ENCODE measurements at places on chromosomes 5 and 9.

DNA sequence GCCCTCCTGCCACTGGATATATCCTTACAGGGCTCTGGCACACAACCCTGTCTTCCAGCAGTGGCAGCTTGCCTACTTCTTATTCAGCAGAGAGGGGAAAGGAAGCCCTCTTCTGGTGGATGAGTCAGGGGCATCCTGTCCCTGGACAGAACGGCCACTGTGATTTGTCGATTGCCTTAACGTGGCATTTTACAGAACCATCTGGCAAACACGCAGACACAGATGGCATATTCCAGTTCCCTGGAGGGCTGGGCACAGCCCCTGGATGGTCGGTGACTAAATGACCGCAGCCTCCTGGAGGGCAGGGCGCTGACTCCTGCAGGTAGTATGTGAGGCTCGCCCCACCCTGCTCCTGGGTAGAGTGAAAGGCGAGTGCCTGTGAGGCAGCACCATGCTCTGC is 62.1 kb downstream of the DCP2 start:
- no peak for DNase-seq

GRCh38 chr5:34500236-34500847 is 155.8 kb upstream of the RAI14 start:
- DNase-seq = no peak

DNA sequence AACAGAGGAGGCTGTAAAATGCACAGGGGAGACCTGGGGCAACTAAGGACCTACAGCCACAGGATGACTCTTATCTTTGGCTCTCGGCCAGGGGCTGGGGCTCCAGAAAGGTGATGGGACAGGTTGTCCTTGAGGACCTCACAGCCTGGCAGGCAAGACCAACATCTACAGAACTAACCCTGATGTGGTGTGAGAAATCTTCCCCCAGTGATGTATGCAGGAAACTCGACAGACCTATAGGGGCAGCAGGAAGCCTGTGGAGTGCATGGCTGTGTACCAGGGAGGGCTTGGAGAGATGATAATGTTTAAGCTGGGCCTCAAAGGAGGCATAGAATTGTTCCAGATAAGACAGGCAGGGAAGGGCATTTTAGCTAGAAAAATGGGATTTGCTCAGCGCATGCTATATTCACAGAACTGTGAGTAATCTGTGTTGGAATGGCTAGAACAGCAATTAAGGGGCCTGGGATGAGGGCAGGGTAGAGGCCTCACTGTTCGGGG is 68.5 kb upstream of the SLC25A51 start:
- DNase-seq = no peak

DNA sequence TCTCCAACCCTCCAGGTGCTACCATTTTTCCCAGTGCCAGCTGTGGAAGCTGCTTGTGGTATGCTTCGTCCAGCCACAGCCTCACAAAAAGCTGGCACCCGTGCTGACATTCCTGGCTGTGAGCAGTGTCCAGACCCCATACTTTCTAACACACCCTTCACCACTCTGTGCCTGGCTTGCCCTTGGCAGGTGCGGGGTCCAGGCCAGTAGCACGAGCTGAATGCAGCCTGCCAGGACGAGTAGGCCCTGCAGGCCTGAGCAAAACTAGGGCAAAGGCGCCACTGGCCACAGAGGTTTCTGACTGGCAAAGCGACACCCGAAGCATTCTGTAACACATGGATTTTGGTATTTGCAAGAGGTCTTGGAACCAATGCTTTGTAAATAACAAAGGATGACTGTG is 26.0 kb upstream of the GHR start:
- no peak for DNase-seq

GRCh38 chr9:91427873-91428272 is 4.2 kb upstream of the NFIL3 start:
- DNase-seq = no peak

DNA sequence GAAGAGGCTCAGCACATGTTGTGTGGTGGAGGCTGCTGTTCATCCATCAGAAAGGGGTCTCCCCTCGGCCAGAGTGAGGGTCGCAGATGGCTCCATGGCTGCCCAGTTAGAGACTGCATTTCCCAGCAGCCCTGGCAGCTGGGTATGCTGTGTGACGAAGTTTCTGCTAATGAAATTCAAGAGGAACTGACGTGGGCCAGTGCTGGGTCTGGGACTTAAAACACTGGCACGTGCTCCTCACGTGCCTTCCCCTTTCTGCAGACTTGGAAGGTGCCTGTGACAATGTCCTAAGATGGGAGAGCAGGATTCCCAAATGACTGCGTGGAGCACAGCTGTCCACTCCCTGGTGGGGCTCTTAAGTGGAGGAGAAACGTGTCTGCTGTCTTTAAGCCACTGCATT is 114.5 kb upstream of the RAPGEF1 start:
- no peak for DNase-seq

DNA sequence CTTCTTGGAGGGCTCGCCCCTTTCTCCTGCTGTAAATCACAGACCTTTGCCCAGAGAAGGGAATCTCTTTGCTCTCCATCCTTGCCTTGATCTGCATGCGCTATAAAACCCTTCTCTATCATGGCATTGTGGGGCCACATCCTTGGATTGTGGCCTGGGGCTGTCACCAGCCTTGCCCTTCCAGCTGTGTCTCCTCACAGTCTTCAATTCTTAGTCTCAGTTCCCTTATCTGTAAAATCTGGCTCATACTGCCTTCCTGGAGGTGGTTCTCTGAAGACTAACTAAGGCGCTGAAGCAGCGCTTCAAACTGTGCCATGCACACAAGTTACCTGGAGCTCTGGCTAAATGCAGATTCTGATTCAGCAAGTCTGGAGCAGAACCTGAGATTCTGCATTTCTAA is 53.4 kb upstream of the RARS1 start:
- no peak for DNase-seq

- DNase-seq = no peak
These were observed 53.0 kb downstream of the ENTREP1 start for GRCh38 chr9:69377981-69378380.

DNA sequence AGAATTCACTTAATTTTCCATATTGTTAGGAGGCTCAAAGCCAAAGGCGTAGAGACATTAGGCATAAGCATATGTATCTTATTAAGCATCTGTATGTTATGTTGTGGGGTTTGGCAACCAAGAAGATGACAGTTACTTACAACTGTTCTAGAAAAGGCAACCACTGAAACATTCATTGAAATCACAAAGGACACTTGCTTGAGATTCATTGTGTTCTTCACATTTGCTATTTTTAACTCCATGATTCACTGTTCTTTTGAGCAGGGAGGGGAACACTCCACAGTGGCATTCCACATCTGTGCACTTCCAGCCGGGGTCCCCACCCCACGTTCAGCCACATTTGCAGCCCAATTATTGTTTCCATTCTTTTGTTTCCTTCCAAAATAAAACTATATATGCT is 107.1 kb downstream of the PALM2AKAP2 start:
- DNase-seq = no peak

- DNase-seq = no peak
These were observed 97.7 kb downstream of the MAP1B start for GRCh38 chr5:72204946-72205345.

DNA sequence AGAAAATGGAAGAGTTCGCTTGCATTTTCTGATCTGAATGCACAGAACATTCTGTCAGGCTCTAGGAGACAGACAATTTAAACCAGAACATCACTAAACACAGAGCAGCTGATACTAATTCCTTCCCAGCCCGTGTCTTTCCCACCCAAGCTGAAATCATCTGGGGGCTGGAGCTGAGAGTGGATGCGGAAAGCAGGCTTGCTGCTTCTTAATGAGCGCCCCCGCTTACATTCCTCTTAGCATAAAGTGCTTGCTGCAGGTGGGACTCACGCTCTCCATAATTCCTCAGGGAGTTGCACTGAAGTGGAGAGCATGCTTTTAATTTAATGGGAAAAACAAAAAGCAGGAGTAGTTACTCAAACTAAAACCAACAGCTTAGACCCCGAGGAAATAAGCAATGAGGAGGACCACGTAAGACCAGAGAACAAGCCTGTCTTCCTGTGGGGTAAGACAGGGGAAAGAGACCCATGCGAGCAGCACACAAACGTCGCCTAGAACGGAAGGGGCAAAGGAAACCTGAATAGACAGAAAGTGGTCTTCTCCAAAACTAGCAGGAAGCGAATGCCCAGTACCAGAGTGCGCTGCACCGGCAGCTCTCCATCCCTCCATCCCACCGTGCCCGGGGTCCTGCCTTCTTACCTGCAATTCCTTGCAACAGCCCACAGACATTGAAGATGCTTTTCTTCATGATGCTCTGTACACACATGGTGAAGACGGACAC is 139.3 kb downstream of the LHFPL2 start:
- DNase-seq = peak; percentile 38

DNA sequence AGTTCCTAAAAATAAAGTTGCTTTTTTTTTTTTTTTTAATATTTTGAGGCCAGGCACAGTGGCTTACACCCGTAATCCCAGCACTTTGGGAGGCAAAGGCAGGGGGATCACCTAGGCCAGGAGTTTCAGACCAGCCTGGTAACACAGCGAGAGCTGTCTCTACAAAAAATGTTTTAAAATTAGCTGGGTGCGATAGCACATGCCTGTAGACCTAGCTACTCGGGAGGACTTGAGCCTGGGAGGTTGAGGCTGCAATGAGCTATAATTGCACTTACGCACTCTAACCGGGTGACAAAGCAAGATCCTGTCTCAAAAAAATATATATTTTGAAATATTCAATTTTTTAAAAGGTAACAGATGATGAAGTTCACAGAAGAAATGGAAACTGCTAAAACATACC is 22.9 kb downstream of the GOLPH3 start:
- no peak for DNase-seq

GRCh38 chr9:116286297-116286696 is 132.7 kb downstream of the PAPPA start:
- peak; percentile 96 for DNase-seq

DNA sequence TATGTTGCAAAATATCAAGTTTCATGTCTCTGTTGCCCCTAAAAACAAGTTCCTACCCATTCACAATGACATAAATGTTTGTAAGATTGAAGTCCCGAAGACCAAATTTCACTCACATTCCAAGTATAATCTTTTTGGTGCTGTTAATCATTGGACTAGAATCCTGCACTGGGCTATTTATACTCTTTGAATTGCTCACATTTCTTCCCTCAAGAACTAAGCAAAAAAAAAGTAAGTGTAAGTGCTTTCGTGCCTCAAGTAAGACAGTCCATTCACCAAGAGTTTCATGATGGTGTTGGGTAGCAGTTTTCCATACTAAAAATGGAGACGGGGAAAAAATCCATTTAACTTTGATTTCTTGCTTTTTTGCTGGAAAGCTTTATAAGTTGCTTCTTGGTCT is 242.3 kb downstream of the EBF1 start:
- DNase-seq = no peak

DNA sequence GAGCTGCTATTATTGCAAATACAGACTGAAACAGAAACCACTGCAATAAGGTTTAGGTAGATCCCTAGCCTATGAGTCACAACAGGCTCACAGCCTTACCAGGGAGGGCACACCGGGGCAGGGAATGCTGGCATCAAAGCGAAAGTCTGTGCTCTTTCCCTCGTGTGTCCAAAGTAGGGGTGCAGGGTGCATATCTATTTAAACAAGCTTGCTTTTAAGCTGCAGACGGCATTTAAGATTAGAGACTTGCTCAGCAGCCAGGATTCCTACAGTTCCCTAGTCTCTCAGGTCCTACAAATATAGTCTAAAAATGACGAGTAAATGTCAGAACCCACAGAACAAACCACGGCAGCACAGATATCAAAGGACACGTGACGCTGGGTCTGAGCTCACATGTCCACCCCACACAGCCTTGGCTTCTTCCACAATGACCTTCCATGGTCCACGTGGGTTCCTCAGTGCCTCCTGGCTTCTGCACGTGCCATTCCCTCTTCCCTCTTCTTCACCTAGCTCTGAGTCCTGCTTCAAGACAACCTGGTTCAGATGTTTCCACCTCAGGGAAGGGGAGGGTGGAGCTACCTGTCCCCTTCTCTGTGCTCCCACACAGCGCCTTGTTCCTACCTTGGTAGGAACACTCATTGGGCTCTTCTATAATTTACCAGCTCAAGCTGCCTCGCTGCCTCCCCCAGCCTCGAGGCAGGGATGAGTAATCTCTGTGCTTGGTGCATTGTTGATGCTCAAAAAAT is 193.2 kb downstream of the MAPKAP1 start:
- no peak for DNase-seq

DNA sequence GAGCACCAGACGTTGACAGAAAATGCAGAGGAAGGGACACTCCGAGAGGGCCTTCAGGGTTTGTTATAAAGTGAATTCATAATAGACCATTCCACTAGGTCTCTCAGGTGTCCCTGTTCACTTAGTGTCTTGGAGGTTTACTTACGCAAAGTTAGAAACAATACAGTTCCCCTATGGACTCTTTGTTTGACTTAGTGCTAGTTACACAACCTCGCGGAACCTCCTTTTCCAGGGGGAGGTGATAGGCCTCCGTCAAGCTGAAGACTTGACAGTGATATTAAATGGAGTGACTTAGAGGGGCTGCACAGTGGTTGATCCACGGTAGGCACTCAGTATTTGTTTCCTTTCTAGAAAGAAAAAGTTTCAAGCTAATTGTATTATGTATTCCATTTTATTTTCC is 1.3 kb downstream of the CCT5 start:
- DNase-seq = no peak

GRCh38 chr5:98206566-98206965 is 566.9 kb upstream of the RGMB start:
- DNase-seq = no peak

DNA sequence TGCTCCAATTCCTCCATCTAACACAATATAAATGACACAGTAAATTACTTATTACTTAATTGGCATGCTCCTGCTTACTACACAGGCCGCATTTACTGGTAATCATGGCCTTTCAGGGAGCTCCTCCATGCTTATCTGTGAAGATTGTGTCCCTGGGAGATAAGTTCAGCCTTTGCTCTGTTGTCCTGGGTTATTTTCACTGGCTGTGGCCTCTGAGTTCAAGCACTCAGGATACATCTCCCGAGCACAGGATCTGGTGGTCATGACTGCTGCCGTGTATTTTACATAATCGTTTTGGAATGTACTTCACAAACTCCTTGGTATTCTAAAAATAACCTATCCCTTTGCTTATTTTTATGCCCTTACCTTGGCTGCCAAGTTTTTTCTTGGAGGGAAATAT is 215.7 kb downstream of the ICE1 start:
- no peak for DNase-seq

DNA sequence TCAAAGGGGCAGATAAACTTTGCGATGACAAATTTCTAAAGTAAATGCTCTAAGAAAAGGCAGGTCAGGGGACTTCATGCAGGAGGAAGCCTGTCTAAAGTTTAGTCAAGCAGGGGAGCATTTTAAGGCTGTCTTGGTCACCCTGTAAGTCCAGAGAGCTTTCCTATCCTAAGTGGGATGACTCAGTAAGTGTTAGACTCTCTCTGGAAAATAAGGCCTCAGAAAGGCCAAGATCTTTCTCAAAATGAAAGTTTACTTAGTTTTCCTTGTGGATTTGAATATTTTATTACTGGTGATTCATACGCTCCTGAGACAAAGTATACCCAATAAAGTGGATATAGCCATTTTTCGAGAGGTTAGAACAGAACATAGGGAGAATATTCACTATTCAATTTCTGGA is 806.9 kb upstream of the CDH9 start:
- no peak for DNase-seq

- no peak for DNase-seq
These were observed 57.4 kb upstream of the ANGPTL2 start for GRCh38 chr9:127179633-127180441.

- DNase-seq = no peak
These were observed 260.1 kb downstream of the EBF1 start for GRCh38 chr5:158839638-158840037.

- DNase-seq = peak; percentile 17
These were observed 134.4 kb downstream of the AOPEP start for GRCh38 chr9:94860678-94861588.
